CD4-positive, CD25-positive, alpha-beta regulatory T cell (primary cell): ENCODE measurements at places on chromosomes 13 and 19.

- no peak for DNase-seq
These were observed 767.4 kb downstream of the SLITRK6 start for GRCh38 chr13:85031771-85032170.

DNA sequence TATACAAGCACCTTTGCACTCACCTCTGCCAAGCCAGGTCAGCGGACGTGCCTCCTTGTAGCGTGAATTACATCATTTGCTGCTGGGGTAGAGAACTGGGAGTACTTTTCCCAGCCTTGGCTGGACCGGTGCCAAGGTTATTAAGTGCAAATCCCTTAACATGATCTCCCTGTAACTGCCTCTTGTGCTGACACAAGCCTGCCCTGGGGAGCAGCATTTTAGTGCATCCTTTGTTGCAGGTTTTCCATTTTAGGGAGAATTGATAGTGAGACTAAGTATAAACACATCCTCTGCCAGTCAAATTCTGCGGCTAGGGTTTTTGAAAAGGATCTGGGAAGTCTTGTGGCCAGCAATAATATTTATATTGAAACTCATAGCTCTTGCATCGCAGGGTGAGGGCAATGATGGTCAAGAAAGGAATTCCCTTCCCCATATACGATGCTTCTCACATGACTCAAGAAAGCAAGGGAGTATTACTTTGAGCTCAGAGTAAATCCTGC lies 32.7 kb upstream of the DCLK1 start:
- no peak for DNase-seq

GRCh38 chr13:92513672-92514071 lies 712.9 kb upstream of the GPC6 start:
- no peak for DNase-seq

DNA sequence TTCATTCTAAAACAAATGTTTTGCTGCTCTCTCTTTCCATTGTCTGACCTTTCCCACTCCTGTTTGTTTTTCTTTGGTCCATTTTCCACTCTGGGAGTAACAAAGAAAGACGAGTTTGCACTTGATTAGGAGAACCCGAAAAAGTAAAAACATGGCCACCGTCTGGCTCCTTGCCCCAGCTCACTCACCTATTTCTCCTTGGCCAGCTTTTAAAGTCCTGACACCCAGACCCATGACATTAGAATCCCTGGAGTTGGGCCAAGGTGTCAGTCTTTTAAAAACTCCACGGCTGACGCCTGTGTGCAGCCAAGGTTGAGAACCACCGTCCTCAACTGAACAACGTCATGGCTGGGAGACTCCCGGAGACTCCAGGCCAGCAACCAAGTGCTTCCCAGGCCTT lies 63.6 kb upstream of the FLT1 start:
- no peak for DNase-seq

GRCh38 chr19:42042455-42043170 lies 27.4 kb downstream of the GRIK5 start:
- DNase-seq, result no peak

- DNase-seq, result no peak
These were observed 573.7 kb downstream of the IRS2 start for GRCh38 chr13:109212650-109213049.

DNA sequence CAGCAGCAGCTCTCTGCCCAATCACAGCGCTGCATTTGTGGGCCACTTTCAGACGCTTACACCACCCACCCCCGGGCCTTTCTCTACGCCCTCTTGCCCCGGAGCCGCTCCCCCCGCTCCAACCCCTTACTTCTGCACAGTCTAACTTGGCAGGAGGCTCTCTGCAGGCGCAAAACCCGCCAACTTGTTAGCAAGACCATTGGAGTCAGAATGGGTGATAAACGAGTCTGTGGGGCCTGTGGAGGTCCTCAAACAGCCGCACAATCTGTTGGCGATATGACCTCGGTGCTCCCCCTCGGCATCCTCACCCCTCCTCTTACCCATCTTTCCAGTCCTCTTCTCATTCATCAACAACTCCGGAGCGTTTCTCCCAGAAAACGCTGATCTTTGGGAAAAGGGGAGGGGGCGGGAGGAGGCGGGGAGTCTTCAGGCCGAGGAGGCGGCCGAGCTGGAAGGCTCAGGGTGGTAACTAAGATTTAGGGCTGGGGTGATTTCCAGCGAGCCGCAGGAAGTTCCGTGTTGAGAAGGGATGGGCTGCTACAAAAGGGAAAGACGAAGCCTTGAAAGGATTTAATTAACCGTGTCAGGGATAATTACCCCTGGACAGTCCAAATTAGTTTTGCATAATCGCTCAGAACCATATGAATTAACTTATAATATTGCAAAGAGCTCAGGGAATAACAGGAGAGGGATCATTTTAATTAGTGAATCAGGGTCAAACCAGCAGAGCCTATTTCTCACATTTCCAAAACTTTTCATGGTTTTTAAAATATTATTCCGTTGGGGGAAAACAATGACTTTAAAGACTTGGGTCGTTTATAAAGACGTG lies 4.1 kb downstream of the SOX21 start:
- no peak for DNase-seq

GRCh38 chr13:112905619-112905989 lies 63.4 kb upstream of the MCF2L start:
- no peak for DNase-seq

DNA sequence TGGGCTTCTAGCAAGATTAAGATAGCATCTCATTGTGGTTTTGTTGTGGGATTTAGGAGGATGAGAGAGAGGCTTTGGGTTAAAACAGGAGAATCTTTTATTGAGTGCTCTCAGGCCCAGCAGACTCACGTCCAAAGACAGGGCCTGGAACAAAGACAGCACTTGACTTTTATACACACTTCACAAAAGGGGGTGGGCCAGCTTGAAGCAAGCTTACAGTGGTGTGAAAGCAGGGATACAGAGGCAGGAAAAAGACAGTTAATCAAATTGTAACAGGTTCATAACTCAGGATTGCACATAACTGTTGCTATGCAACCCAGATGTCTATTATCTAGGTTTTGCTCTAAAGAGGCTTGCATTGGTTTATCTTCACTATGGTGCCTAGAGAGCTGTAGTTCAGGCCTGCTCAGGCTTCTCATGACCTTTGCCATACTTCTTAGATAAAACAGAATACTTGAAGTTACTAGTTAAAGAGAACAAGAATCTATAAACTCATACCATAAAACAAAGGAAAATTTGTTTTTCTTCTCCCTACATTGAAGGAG lies 42.2 kb upstream of the CEACAM21 start:
- no peak for DNase-seq

- no peak for DNase-seq
These were observed 20.0 kb downstream of the NOVA2 start for GRCh38 chr19:45953676-45954075.

GRCh38 chr19:1893791-1894190 lies 8.5 kb upstream of the ABHD17A start:
- DNase-seq, result no peak

DNA sequence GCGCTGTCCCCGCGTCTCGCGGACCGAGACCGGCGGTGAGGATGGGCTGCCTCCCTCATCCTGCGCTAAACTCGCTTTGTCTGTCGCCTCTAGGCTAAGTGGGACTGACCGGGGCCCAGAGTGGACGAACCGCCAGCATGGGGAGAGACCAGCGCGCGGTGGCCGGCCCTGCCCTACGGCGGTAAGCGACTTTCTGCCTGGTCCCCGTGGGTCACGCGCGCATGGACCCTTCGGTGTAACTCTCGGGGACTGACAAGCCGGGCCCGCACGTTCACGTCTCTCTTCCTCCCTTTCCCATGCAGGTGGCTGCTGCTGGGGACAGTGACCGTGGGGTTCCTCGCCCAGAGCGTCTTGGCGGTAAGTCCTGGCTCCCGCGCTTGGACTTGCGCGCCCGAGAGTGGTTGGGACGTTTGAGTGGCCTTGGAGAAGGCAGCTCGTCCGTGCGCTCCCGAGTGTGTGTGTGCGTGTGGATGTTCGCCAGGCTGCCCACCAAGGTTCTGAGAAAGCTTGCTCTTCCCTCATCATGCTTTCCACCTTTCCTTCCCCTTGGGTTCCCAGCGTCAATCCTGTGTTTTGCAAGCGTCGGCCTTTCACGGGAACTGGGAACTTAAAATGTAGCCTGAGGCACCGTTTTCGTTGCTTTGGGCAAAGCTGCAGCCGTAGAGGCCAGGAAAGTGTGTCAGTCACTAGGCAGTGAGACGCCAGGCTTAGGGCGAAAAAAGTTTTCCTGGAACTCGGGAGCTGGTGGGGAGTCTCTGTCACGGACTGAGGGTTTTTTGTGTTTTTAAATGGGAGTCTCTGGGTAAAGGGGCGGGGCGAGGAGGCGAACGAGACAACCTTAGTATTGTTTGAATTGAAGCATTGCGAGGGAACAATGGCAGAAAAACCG lies 927 bp downstream of the COL4A2 start:
- DNase-seq, result no peak
